ENCODE measurements at places on chromosomes 3 and 15. TPM values are rescaled to one million over a fixed set of nuclear protein-coding genes. Genes with fewer than 3 reads are reported as not detected.

The SYNM gene
- polyA plus RNA-seq = 19.7 TPM

The FBXO40 gene
- polyA plus RNA-seq = 2.5 TPM

DNA sequence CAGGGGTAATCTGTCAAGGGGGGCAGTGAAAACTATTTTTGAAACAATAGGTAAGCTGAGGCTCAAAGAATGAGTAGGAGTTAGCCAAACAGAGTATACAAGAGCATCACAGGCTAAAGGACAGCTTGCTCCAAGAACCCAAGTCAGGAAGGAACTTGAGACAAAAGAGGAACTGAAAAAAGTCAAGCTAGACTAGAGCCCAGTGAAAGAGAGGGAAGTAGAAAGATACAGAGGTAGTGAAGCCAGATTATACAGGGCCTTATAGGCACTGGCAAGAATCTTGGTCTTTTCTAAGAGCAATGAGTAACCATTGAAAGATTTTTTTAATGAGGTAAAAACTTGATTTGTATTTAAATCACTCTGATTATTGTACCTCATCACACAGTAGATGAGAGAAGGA lies 69.9 kb downstream of the FILIP1L start:
- DNase-seq = no peak

DNA sequence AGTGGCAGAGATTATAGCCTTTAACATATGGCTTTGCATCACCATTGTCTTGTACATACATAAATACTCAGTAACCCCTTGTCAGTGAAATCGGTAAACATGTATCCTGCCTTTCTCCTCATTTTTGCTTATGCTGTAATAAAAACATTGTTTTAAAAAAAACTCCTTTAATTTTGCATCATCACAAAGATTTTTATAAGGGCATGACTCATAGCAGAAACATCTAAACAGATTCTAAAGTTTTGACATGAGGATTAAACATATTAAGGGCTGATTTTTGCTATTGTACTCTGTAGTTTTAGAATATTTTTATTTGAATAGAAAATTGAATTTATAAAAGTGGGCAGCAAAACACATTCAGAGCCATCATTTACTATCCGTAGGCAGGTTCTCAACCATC lies 275.9 kb downstream of the ZIC4 start:
- no peak for DNase-seq

GRCh38 chr3:165156757-165157420 lies 39.3 kb downstream of the SLITRK3 start:
- no peak for DNase-seq

DNA sequence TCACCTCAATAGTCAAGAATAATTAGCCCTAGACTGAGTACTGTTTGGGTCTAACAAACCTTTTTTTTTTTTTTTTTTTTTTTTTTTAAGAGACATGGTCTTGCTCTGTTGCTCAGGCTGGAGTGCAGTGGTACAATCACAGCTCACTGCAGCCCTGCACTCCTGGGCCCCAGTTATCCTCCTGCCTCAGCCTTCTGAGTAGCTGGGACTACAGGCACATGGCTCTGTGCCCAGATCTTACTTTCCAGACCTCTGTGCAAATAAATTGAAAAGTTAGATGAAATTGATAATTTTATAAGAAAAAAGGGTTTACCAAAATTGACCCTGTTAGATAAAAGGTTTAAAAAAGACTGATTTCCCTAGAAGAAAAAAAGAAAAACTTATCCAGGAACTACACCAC lies 79.0 kb downstream of the NR2E3 start:
- DNase-seq = no peak

GRCh38 chr15:80982205-80982604 lies 7.4 kb downstream of the MESD start:
- DNase-seq = no peak

GRCh38 chr3:162428192-162428591 lies 931.6 kb downstream of the OTOL1 start:
- no peak for DNase-seq

GRCh38 chr3:156149876-156150275 lies 29.5 kb downstream of the KCNAB1 start:
- DNase-seq = no peak

DNA sequence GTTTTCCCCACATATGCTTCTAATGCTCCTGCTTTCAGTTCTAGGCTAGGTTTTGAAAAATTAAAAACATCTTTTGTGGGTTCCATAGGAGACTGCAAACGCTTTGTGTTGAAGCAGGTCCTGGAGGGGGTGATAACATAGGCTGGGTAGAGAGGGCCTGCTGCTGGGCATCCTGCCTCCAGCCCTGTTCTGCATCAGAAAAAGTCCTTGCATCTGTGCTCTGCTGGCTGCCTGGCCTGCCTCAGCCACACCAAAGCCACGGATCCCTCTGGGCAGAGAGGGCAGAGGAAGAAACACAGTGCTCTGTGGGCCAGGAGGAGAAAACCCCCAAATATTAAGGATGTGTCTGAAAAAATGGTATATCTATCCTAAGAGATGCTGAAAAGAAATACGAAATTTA lies 3.9 kb upstream of the ARPP21 start:
- DNase-seq = no peak

The GRIP2 gene
- 30.5 TPM for polyA plus RNA-seq

DNA sequence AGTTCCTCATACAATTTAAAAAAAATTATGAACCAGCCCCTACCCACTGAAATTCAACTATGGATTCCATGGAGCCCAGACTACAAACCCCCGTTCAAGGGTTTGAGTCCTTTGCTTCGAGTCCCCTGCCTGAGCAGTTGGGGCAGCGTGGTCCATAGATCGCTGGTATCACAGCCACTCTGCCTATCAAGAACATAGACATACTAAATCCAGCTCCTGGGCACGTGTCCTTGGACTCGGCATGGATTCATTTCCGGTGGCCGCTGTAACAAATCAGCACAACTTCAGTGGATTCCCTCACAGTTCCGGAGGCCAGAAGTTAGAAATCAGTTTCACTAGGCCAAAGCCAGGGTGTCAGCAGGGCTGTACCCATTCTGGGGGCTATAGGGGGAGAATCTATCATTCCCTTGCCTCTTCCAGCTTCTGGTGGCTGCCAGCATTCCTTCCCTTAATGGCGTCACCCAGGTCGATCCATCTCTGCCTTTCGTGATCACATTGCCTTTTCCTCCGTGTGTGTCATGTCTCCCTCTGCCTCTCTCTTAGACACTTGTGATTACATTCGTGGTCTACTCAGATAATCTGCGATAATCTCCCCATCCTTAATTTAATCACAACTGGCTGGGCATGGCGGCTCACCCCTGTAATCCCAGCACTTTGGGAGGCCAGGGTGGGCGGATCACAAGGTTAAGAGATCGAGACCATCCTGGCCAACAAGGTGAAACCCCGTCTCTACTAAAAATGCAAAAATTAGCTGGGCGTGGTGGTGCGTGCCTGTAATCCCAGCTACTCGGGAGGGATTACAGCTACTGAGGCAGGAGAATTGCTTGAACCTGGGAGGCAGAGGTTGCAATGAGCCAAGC lies 4.6 kb upstream of the TMEM44 start:
- DNase-seq = no peak

DNA sequence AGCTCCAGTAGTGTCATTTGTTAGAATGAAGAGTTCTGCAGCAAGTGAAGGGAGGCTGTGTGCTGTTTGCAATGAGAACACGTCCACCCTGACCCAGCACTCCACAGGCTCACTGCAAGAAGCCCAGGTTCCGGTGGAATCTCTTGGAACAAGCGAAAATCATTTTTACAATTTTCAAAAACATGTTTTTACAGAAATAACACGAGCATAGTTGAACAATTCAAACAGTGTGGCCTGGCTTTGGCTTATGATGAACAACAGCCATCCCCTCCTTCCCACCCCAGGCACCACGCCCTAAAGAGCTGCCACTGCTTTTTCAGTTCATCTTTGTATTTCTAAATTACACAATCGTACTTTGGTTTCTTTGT lies 59.5 kb upstream of the KY start:
- DNase-seq = no peak

GRCh38 chr15:38689522-38689921 lies 124.9 kb upstream of the RASGRP1 start:
- no peak for DNase-seq

- no peak for DNase-seq
Observed at GRCh38 chr3:37945807-37946530, 44.6 kb upstream of the VILL start.
